CD4-positive, alpha-beta memory T cell (primary cell): ENCODE measurements at places on chromosomes 5 and 9. TPM values are rescaled to one million over a fixed set of nuclear protein-coding genes. Genes with fewer than 3 reads are reported as not detected.
A peak's percentile ranks its signal among the peaks of the same experiment; 100 is the strongest.

The TAF11L5 gene
- total RNA-seq, result not detected

The COL27A1 gene
- 1.3 TPM for total RNA-seq

The GMCL2 gene
- not detected for total RNA-seq

DNA sequence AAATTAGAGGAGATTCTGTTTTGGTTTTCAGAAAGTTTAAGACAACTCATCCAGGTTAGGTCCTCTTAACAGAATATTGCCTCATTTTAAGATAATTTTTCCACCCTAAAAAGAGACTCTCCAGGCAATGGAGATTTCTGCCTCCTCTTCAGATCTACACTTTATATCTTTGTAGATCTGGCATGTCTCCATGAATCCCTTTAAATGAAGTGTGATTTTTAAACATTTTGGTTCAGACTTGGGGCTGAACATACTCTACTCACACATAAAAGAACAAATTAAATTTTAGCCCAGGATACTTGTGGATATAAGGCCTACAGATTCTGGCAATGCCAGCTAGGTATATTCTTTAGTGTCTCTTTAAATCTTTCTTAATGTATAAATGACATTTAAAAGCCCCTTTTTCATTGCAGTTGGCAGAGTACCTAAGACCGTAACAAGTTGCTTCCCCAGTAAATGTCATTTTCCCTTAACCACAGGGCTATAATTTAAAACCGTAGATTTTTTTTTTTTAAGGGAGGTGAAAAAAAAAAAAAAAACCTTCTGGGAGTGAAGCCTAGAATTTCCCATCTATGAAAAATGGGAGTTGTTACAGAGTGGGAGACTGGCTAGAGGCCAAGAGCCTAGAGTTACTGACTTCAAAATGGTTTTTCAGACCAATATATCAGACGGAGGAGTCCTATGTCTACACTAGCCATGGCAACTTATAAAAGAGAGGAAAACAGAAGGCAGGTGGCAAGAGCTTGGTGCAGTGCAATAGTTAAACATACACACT is 207.8 kb upstream of the TARS1 start:
- DNase-seq, result no peak
- H3K27me3 ChIP-seq, result no peaks in the 10 kb centered on the region
- peaks cover 4% of the 10 kb centered on the region for H3K4me1 ChIP-seq

GRCh38 chr9:129610473-129611306 is 10.2 kb downstream of the C9orf50 start:
- H3K4me1 ChIP-seq, result peaks cover 28% of the 10 kb centered on the region
- peak; percentile 74 for DNase-seq
- peak overlapping the region; percentile 61 for H3K4me3 ChIP-seq
- no peaks in the 10 kb centered on the region for H3K27me3 ChIP-seq
- peak overlapping the region; percentile 50 for H3K27ac ChIP-seq

DNA sequence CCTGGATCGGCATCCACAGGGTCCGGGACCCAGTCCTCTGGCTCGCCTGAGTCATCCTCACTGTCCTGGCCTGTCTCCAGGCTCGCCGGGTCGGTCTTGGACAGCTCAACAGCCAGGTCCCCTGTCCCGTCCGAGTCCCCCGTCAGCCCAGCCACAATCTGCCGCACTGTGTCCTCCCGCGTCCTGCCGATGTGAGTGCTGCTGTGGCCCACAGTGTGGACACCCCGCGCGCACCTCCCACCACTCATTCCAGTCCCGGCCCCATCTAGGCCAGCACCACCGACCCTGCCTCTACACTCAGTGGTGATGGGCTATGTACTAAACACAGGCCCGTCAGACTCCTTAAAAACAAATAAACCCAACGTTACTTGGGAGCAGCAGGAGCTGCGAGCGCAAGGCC is 6.7 kb downstream of the ANAPC2 start:
- H3K36me3 ChIP-seq, result peaks cover 39% of the 10 kb centered on the region
- H3K27ac ChIP-seq, result no peak overlapping the region
- DNase-seq, result no peak

GRCh38 chr9:95773053-95773418 is 102.5 kb upstream of the ERCC6L2 start:
- H3K27me3 ChIP-seq, result no peaks in the 10 kb centered on the region
- H3K36me3 ChIP-seq, result no peaks in the 10 kb centered on the region
- H3K27ac ChIP-seq, result no peak overlapping the region
- H3K4me1 ChIP-seq, result no peaks in the 10 kb centered on the region

- no peaks in the 10 kb centered on the region for H3K27me3 ChIP-seq
- DNase-seq, result no peak
- no peak overlapping the region for H3K4me3 ChIP-seq
- H3K27ac ChIP-seq, result no peak overlapping the region
- H3K36me3 ChIP-seq, result no peaks in the 10 kb centered on the region
These were observed 48.2 kb upstream of the SARDH start for GRCh38 chr9:133786371-133786753.

The CCDC183 gene
- 2.5 TPM for total RNA-seq

- no peak for DNase-seq
- H3K4me3 ChIP-seq, result no peak overlapping the region
- no peaks in the 10 kb centered on the region for H3K36me3 ChIP-seq
- H3K27ac ChIP-seq, result no peak overlapping the region
- no peaks in the 10 kb centered on the region for H3K4me1 ChIP-seq
These were observed 211.6 kb downstream of the DTWD2 start for GRCh38 chr5:118776755-118777154.

- no peak overlapping the region for H3K4me3 ChIP-seq
- no peaks in the 10 kb centered on the region for H3K36me3 ChIP-seq
- H3K27ac ChIP-seq, result no peak overlapping the region
- H3K4me1 ChIP-seq, result no peaks in the 10 kb centered on the region
- no peak for DNase-seq
These were observed 81.8 kb upstream of the NEURL1B start for GRCh38 chr5:172559004-172559932.

DNA sequence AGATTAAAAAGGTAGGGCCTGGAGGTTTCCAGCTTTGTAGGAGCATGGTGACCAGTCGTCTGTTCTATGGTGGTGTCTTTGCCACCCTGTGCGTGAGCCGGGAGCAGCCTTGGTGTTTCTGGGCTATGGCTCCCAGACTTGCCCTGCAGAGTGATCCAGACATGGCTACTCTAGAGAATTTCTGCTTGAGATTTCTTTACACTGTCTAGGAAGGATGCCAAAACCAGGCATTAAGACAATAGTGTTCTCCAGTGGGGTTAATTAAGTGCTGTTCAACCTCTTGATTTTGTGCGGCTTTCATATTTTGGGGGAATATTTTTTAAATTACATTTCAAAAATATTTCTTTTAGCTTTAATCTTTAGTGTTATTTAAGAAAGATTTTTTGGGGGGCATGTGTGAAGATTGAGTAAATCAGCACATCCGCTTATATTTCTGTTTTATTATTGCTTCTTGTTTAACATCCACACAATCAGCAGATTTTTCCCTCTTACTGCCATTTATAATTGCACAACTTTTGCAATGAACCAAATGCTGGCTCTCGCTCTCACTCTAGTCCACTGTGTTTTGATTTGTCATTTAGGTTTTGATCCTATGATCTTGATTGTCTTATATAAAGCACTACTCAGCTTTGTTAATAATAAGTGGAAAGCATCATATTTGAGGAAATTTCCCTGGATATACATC is 110.5 kb downstream of the RASGRF2 start:
- no peak overlapping the region for H3K4me3 ChIP-seq
- H3K4me1 ChIP-seq, result no peaks in the 10 kb centered on the region
- H3K27ac ChIP-seq, result no peak overlapping the region

The GABRA6 gene
- not detected for total RNA-seq

The SHOC1 gene
- total RNA-seq, result not detected

The FOXD4L4 gene
- 0.47 TPM for total RNA-seq

GRCh38 chr5:137280656-137281055 is 218.5 kb downstream of the SPOCK1 start:
- H3K36me3 ChIP-seq, result no peaks in the 10 kb centered on the region
- H3K27me3 ChIP-seq, result no peaks in the 10 kb centered on the region
- H3K4me1 ChIP-seq, result no peaks in the 10 kb centered on the region
- no peak overlapping the region for H3K27ac ChIP-seq

The SNX2 gene
- 57.3 TPM for total RNA-seq

The UGCG gene
- total RNA-seq, result 26.3 TPM

- H3K36me3 ChIP-seq, result no peaks in the 10 kb centered on the region
- DNase-seq, result peak; percentile 57
- no peak overlapping the region for H3K4me3 ChIP-seq
- no peak overlapping the region for H3K27ac ChIP-seq
These were observed 591.5 kb downstream of the RAB3C start for GRCh38 chr5:59174248-59174844.
